ENCODE measurements at places on chromosomes 16 and 17. TPM values are rescaled to one million over a fixed set of nuclear protein-coding genes. Genes with fewer than 3 reads are reported as not detected.

The YBX2 gene
- 1.3 TPM for total RNA-seq

The TMIGD1 gene
- total RNA-seq: not detected

The CX3CL1 gene
- total RNA-seq: 12.3 TPM

The KCNJ18 gene
- total RNA-seq: not detected

The PABPN1L gene
- 0.38 TPM for total RNA-seq

The METTL16 gene
- 87.0 TPM for total RNA-seq

The TBC1D3E gene
- not detected for total RNA-seq

The ODAD4 gene
- total RNA-seq: 2.9 TPM

Measured in camera-type eye (tissue), 1 donor.